ENCODE measurements at places on chromosomes 12 and 14.

DNA sequence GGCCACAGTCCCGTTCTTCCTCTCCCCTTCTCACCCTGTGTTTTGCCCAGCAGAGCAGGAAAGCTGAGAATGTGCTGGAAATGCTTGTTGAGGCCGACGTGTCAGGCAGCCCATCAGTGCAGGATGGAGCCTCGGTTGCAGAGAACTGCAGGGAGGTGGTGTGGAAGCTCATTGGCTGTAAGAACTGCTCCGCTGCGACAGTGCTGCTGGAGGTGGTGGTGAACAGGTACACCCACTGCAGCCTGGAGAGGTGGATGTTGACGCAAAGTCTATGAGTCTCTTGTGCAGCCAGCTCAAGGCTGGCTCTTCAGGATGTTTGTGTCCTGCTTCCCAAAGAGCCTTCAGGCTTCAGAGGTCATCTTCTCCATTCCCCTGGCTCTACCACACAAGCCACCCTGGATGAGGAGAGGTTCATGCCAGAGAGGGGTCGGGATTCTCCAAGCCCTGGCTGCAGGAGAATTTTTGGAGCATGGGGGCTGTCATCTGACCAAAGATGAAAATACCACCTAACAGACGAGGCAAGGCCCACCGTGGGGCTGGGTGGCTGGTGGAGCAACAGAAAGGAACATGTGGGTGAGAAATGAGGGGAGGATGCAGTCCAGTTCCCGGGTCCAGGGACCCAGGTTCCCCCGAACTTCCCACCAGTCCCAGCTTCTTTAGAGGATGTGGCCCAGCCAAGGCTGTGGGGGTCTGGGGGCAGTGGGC is 174.1 kb upstream of the PRMT8 start:
- no peak for DNase-seq

- DNase-seq: no peak
Measured at GRCh38 chr12:32736445-32736844, 19.3 kb downstream of the YARS2 start.

- DNase-seq: no peak
Measured at GRCh38 chr12:64558754-64559153, 51.5 kb upstream of the RASSF3 start.

GRCh38 chr12:700016-700415 is 36.8 kb upstream of the NINJ2 start:
- no peak for DNase-seq

GRCh38 chr12:58481811-58482210 is 438.5 kb downstream of the LRIG3 start:
- no peak for DNase-seq
